ENCODE measurements at places on chromosomes 6 and 20.

GRCh38 chr6:40631744-40632143 is 44.6 kb upstream of the LRFN2 start:
- no peak for DNase-seq

DNA sequence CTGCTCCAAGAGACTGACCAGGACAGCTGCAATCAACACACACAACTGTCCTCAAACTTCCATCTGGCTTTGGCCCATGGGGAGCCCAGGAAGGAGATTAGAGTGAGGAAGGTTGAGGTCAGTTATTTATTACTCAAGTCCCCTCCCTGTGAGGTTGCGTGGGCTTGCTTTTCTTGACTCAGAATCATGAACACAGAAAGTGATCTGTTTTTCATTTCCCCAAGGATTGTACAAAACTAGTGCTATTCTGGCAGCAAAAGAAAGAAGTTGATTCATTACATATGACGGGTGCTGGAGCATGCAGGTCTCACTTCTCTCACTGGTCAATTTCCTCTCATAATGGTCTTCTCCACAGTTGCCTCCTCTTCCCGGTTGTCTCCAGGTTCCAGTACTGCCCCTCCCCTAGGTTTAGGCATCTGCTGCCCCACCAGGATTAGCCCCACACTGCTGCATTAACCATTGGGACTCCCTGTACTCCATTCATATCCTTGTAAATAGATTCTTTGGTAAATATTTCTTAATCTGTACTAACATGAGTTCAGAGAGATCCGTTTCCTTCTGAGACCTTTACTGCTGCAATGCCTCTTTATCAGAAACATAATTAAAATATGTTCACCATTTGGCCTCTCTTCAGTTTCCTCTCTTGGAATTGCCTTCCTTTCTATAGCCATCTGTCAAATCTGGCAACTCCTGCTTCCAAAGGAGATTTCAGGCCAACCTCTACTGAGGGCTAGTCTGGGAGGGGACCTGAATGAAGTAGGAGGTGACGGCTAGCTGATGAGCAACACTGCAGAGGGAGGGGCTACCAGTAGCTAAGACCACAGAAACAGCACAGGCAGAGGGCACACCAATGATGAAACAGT is 888.8 kb downstream of the QKI start:
- DNase-seq, result peak; percentile 19

GRCh38 chr6:127877231-127877630 is 23.6 kb downstream of the THEMIS start:
- no peak for DNase-seq

- peak; percentile 85 for DNase-seq
Observed at GRCh38 chr6:130778946-130779657, 48.1 kb upstream of the SMLR1 start.

DNA sequence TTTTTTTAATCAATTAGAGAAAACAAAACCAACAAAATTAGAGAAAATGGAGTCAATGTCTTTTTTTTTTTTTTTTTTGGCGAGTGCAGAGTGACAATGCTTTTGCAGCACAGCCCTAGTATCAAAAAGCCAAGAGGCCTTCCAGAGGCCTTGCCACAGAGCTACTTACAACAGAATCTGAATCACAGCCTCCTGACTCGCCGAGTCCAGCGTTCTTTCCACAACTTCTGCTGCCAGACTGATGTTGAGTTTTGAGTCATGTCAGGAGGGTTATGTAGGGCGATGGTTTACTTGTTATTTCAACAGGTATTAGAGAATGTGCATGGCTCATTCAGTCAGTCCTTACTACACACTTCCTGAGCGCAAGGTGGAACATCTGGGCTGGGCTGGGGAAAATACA is 88.6 kb downstream of the FNDC1 start:
- no peak for DNase-seq

DNA sequence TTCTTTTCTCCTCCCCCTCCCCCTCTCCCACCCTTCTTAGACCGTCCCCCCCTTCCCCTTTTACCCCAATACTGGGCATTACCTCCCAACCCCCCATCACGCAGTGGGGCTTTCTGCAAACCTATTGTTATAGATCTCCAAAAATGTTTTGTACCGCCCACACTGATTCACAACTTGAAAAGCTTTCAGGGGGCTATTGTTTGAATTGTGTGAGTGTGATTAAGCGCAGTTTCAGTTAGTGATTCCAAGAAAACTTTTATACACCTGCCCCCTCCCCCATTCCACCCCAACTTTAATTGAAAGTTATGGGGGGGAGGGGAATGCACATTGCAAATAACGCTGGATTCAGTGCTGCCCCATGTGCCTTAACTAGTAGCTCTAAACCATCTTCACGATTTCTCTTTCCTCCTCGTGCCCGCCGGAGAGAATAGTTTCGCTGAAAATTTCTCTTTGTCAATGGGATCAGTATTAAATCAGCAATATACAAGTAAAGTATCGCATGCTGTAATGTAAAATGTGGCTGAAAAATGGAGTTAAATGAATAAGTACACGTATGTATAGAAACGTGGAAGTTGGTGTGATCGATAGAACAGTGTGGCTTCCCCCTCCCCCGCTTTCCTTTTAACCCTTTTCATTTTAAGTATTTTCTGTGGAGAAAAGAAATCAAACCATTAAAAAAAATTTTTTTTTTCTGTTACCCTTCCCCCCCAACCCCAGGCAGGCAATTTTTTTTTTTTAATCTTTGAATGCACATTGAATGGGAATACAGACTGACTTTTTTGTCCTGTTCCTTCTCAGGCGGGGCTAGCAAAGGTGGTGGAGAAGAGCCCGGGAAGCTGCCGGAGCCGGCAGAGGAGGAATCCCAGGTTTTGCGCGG is 632 bp downstream of the LIN28B start:
- DNase-seq, result no peak

GRCh38 chr6:106136845-106137244 is 50.7 kb downstream of the PRDM1 start:
- DNase-seq, result no peak

- DNase-seq, result no peak
Observed at GRCh38 chr6:49342410-49342809, 120.6 kb downstream of the MMUT start.

- no peak for DNase-seq
Observed at GRCh38 chr6:169014211-169015197, 239.1 kb downstream of the THBS2 start.

DNA sequence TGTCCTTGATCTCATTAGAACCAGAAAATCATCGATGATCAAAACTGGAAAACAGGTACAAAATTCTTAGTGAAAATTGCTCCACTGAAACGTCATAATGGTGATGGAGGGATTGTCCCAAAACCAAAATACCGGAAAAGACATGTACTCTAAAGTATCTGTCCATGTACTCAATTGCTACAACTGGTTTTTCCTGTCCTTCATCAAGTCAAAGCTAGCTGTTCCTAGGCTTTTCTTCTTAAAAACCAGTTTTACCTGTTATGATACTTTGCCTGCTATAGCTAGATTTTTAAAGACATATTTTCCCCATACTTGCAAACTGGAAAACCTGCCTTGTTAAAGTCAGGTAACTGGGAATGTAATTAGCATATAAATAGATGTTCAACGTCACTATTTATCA is 50.5 kb upstream of the LRRC1 start:
- no peak for DNase-seq

DNA sequence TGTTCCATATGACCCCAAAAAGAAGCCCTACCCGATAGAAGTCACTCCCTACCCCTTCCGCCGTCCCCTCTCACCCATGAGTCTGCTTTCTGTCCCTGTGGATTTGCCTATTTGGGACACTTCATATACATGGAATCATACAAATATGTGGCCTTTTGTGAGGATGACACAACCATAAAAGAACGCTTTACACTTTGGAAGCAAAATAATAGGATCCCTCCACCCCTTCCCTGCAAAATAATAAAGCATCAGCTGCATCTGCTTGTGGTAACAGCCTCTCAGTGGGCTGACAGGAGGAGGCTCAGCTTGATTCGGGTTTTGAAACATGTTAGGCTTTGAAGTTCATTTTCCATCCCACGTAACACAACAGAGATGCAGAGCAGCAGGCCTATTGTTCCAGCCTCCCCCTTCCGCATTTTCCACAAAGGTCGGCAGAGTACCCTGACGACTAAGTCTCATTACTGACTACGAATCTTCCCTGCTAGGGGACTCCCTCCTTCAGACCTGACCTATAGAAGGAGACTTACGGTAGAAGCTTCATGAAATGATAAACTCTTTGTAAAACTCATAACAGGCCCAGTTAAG is 99.1 kb downstream of the ALDH8A1 start:
- DNase-seq, result peak; percentile 86

- DNase-seq, result no peak
Observed at GRCh38 chr20:57655809-57656155, 35.6 kb upstream of the ZBP1 start.

GRCh38 chr6:2688401-2689064 is 62.2 kb downstream of the MYLK4 start:
- DNase-seq, result peak; percentile 85

DNA sequence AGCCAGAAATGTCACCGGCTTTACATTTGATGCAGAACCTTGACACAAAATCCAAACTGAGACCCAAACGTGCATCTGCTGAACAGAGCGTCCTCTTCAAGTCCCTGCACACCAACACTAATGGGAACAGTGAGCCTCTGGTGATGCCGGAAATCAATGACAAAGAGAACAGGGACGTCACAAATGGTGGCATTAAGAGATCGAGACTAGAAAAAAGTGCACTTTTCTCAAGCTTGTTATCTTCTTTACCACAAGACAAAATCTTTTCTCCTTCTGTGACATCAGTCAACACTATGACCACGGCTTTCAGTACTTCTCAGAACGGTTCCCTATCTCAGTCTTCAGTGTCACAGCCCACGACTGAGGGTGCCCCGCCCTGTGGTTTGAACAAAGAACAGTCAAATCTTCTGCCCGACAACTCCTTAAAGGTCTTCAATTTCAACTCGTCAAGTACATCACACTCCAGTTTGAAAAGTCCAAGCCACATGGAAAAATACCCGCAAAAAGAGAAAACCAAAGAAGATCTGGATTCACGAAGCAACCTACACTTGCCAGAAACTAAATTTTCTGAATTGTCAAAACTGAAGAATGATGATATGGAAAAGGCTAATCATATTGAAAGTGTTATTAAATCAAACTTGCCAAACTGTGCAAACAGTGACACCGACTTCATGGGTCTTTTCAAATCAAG is 108.4 kb downstream of the RTN4IP1 start:
- DNase-seq, result no peak

DNA sequence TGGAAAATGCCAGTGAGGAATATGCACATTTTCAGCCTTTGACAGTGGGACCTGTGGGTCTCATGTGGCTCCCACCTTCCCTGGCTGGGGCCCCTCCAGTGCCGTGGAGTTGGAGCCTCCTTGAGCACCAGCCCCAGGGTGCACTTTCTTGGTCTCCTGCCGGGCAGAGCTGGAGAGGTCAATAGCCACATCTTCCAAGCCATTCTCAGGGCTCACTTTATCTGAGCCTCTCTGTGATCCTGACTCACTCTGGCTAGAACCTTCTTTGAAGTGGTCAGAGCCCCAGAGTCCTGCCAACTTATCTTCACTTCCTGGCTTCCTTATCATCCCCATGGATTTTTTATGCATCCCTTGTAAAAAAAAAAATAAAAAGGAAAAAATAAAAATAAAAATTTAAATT is 5.7 kb downstream of the VSX1 start:
- no peak for DNase-seq

DNA sequence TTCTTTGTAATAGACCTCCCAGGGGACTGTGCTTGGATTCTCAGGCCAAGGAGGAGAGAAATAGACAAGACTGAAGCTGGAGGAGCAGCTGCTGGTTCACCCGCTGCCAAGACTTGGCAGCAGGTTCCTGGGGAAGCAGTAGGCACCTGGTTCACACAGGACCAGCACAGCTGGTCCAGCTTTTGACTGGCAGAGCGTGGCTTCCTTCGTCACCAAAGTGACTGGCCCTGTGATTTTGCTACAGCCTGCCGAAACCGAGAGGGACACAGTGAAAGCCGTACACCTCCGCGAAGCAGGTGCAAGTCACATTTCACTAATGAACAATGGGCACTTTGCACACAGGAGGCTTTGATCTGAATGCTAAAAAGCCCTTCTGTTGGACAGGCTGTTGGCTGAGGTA is 199.0 kb downstream of the RNF144B start:
- DNase-seq, result no peak

DNA sequence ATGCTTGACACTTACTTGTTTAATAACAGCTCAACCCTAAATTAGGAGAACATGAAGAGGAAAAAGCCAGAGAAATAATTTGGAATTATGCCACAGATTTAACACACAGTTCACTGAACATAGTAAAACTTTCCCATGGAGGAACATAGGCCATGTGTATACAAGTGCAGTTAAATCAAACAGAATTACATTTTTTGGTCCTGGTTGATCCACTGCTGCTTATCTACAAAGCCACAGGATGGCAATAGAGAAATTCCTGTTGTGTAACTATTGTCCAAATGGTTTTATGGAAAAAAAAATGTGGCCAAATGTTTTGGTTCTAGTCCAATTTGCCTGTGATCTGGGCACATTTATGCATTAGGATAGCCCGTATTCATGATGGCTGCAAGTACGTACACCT is 136.8 kb downstream of the ALDH8A1 start:
- DNase-seq, result no peak

All from fibroblast of skin of back (primary cell).